ENCODE measurements at places on chromosomes 6 and 20.

- DNase-seq: no peak
Measured at GRCh38 chr6:167762259-167762962, 64.3 kb upstream of the AFDN start.

- DNase-seq: no peak
Measured at GRCh38 chr20:6355754-6356451, 233.1 kb upstream of the FERMT1 start.

GRCh38 chr6:147067184-147067583 is 137.0 kb upstream of the STXBP5 start:
- DNase-seq: peak; percentile 73

DNA sequence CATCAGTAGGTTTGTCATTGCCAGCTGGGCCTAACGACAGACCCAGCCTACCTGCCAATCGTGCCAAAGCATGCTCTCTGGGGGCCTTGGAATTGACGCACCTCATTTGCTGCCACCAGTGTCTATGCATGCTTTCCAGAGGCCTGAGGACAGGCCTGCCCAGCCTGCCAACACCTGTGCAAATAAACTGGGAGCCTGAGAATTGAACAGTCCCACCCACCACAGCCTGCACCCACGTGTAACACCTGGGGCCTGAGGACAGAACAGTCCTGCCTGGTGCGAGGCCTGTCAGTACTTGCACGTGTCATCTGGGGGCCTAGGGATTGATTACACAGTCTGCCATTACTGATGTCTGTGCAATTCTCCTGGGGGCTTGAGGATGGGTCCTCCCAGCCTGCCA is 6.2 kb upstream of the RNF217 start:
- DNase-seq: no peak

GRCh38 chr6:74368746-74369145 is 672.7 kb downstream of the CD109 start:
- DNase-seq: peak; percentile 73

DNA sequence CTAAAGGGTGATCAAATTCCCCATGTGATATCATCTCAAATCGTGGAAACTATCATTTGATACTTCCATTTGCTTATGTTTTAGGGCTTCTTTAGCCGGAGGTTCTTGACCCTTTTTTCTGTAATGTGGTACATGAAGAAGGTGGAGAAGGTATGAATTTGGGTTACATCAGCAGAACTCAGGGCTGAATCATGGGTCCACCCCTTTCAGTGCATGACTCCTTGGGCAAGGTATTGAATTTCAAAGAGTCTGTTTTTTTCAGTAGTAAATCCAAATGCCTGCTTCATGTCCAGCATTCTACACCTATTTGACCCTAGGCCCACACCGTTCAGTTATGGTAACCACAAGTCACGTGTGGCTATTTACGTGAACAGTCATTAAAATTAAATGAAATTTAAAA is 30.6 kb upstream of the QKI start:
- peak; percentile 40 for DNase-seq

- peak; percentile 44 for DNase-seq
Measured at GRCh38 chr6:53728570-53729194, 63.1 kb upstream of the KLHL31 start.

- peak; percentile 98 for DNase-seq
Measured at GRCh38 chr6:134714679-134715078, 235.2 kb downstream of the ALDH8A1 start.

GRCh38 chr6:151675746-151676459 is 131.6 kb upstream of the ESR1 start:
- DNase-seq: peak; percentile 16

- no peak for DNase-seq
Measured at GRCh38 chr6:113077794-113078193, 730.7 kb downstream of the RFPL4B start.

GRCh38 chr6:21295506-21296240 is 297.9 kb upstream of the SOX4 start:
- no peak for DNase-seq

DNA sequence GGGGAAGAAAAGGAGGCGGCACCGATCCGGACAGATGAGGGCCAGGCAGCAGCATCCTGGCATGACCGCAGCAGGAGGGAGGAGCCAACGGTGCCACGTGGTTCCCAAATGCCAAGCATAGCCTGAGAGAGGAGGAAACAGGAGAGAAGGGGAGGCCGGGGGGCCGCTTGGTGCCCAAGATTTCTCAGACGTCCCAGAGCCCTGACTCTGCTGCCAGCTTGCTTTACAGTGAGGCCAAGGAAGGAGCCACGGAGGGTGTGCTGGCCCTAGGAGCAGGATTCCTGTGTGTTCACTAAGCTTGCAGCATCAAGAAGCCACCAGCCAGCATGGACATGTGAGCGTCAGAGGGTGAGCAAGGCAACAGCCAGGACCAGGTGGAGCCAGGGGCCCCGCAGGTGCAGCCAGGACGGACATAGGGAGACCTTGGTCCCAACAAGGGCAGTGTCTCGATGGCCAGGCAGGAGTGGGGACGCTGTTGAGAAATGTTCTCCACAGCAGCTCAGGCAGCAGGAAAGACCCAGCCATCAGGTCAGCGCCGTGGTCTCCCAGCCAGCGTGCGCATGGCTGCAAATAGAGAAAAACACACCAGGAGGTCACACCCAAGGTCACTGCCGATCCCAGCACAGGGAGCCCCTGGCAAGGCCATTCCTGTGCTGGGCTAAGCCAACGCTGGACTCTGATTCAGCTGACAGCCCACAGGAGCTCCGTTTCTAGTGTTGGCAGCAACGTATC is 143.7 kb downstream of the DLL1 start:
- DNase-seq: no peak

- no peak for DNase-seq
Measured at GRCh38 chr20:12270863-12271262, 353.2 kb downstream of the BTBD3 start.

DNA sequence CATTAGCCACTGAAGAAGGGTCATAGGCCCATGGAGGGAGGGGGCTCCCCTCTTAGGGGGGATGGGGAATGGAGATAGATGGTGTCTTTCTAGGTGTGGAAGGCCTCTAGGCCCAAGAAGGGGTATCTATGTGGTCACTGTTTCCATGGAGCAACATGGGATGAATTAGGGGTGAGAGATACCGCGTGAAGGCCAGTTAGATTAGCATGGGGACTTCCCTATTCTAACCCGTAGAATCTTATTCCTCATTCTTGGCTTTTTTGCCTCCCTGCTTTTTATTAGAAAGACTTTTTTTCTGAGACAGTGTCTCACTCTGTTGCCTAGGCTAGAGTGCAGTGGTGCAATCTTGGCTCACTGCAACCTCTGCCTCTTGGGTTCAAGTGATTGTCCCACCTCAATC is 3.2 kb downstream of the RAB44 start:
- no peak for DNase-seq

GRCh38 chr6:20455251-20455940 is 53.7 kb downstream of the E2F3 start:
- DNase-seq: peak; percentile 56

GRCh38 chr6:162568266-162568665 is 159.3 kb downstream of the PRKN start:
- no peak for DNase-seq

GRCh38 chr6:132813173-132813856 is 1.1 kb upstream of the RPS12 start:
- peak; percentile 16 for DNase-seq

DNA sequence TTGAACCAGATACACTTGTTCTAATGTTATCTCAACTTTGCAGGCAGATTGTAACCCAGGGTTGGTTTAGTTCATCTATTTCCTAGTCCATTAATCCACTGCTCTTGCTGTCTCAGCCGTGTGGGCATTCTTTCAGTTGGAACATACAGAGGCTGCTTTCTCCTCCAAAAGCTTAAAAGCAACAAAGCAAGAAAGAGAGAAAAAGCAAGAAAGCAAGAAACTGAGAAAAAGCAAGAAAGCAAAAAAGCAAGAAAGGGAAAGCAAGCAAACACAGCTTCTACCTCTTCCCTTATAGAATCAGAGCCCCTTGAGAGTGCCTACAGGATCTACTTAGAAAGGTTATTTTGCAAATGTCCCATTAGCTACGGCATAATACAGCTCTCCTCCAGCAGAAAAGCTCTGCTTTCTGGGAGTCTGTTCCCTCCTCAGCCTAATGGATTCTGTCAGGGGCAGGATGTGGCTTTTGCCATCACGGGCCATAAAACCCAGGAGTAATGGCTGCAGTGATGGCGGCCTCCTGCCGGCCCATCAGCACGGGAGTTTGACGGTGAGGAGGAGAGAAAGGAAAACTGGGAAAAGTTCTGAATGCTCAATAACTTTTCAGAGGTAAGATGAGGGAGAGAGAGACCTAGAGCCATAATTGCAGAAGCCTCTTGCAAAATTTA is 156.8 kb upstream of the JARID2 start:
- DNase-seq: no peak

- peak; percentile 74 for DNase-seq
Measured at GRCh38 chr6:42104095-42104803, 38.2 kb downstream of the C6orf132 start.

DNA sequence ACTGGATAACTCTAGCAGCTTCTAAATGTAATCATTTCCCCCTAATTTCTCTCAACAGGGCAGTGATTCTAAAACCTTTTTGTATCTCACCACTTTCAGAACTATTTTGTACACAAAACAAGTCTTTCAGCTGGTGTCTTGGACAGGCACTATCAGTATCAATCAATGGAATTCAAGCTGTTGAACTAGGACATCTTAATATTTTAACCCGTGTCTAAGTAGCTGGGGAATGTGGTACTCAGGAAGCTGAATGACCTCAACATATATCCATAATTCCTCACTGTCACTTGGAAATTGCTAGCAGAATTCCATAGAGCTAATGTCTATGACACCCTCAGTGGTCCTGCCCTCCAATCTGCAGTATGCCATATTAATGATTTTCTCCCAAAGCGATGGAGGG is 24.5 kb downstream of the ADAT2 start:
- DNase-seq: no peak

DNA sequence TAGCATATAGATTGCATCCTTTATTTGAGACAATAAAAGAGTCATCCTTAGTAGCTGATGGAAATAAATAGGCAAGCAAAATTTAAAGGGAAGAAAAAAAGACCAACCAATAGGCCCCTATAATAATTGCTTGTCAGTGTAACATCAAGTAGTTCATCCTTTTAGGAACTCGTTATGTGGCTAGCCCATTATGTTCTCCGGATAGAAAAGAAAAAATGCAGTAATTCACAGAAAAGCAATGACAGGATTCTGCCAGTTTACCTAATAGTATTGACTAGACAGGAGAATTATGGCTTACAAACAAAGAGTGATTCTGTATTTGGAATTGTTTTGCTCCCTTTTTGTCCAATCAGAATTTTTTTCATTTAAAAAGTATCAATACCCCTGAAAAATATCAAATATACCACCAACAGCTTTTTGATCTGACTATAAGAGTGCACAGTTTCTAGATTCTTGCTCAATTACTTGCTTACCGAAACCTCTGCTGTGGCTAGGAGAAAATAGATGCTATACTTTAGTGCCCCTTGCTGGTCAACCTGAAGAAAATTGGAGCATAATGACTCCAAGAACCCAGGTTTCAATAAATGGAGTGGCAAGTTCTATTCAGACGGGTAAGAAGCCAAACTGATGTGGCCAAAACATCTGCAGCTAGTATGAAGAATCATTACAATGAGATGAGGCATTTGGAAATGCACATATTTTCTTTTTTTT is 91.5 kb upstream of the SASH1 start:
- DNase-seq: peak; percentile 76

- DNase-seq: peak; percentile 83
Measured at GRCh38 chr6:107237992-107238660, 122.8 kb upstream of the BEND3 start.

DNA sequence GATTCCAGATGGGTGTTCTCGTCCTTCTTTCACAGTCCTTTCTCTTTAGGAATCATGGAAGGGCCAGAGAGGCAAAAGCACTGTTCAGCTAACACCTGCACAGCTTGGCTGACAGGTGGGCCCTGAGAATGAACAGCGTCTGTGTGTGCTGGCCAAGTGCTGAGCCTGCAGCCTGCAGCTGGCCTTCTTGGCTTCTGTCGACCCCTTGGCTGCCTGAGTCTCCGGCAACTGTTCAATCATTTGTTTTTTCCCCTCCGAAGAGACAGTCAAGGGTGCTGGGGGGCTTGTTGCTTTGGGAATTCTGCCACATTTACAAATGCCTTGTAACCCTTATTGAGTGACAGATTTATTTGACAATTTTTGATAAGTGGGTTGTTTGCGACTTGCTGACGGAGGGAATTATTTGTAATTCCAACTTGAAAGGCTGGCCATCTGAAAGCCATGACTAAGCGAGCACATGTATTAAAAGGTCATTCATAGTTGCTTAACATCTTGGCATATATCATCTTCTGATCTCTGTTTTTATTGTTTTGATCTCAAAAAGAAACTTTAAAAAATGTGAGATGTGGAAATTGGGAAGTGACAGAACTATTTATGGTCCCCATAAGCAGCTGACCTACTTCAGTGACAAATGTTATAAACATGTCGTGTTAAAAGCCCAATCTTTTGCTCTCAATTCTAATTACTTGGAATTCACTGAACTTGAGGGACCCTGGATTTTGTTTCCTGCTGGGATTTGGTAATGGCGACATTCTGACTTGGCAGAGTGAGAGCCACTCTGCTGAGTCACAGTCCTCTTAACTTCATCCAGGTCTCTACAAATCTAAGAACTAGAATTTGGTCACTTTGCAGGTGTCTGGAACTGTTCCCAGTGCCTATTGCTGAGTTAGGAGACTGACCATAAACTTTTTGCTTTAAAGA is 41.9 kb upstream of the FERMT1 start:
- DNase-seq: peak; percentile 25

GRCh38 chr20:33773412-33774089 is 37.6 kb upstream of the CHMP4B start:
- no peak for DNase-seq

GRCh38 chr6:157433678-157434081 is 52.7 kb downstream of the ZDHHC14 start:
- no peak for DNase-seq

DNA sequence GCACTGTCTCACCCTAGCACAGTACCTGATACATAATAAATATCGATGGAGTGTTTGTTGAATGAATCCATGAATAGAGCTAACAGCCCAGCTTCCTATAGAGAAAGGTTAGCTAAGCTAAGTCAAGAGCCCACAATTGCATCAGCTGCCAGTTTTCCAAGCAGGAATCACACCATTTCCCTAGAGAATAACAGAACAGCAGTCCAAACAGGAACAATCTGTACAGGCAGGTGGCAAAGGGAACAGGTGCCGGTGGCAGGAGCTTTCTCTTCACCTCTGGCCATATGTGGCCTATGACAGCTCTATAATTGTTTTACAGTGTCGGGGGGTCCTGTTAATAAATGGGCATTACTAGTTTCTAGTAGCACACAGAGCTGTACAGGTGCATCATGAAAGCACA is 38.8 kb downstream of the ISM1 start:
- DNase-seq: no peak

DNA sequence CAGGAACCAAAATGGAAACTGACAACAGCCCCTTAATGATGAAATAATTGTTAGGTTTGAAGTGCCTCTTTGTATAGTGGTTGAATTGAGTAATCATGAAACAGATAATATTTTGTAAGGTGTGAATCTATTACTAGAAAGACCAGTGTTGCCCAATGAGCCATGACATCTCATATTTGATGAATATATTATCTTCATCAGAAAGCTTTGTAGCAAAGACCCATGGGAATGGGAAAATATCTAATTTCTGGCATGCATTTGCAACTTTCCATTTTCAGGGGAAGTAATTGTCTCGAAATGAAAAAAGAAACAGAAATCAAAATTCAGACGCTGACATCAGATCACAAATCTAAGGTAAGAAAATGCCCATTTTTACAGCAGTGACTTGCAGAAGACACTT is 57.3 kb upstream of the LAMP5 start:
- no peak for DNase-seq

- DNase-seq: no peak
Measured at GRCh38 chr20:53698371-53698978, 104.8 kb upstream of the ZNF217 start.

GRCh38 chr20:6053776-6054688 is at the start of gene LRRN4:
Gene LRRN4, minus strand, starts transcription at chr20:6054060. Its CDS starts 1,261 bp downstream, at chr20:6052799.
- DNase-seq: no peak

Data from iris pigment epithelial cell (primary cell).